T-helper 2 cell (primary cell): ENCODE measurements at places on chromosomes 3 and 15.

DNA sequence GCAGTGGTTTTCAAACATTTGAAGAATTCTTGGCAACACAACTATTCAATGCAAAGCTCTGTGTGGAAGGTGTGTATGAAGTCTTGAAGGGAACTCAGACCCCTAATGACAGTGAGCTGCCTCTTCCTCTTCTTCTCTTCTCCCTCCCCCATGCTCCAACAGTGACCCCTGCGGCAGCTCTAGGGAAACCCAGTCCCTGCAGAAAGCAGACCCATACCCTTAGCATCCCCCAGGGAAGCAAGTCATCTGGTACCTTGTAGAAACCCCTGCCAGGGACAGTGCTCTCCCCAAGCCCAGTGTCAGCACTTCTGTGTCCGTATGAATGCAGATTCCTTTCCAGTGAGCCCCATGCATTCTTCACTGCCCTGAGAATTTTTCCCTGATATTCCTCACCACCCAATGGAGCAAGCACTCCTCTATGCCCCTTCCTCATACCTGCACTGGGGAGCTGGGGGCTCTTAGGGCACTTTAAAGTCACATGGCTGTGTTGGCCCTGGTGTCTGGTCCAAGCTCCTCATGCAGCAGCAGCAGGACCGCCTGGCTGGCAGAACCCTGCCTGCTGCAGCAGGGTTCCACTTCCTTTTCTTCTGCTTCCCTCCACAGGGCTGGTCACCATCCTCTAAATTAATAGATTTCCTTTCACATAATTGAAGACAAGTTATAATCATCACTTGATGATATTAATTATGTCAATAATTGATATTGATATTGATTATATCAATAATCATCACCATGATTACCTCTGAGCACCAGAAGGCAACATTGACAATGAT, 442.5 kb downstream of the EPHB1 start:
- no peak for DNase-seq

DNA sequence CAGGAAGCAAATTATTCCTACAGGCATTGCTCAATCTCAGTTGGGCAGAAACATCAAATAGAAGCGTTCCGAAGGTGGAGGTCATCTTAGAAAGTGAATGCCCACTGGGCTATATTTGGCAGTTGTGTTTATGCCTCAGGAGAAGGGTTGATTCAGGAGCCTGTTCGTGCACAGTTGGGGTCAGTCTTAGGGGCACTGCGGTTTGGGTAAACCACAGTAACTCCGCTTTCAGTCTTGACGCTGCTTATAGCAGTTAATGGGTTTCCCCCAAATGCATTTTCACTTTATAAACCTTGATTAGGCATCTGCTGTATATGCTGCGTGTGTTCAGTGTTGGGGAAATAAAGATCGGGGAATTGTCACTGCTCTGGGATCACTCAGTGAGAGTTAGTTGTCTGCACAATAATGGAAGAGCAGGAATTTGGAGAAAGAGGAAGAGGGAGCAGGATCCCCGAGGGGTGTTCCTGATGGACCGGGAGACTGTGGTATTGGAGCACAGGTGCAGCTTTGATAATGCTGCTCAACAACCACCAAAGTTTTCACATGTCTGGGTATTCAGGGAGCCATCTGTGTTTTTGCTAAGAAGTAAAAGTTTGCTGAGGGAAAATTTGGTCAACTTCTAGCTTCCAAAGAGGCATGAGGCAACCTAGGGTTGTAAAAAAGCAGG, 124.3 kb upstream of the EIF1B start:
- no peak for DNase-seq

- DNase-seq, result no peak
These were observed 36.5 kb downstream of the ITGB5 start for GRCh38 chr3:124850633-124851032.

- DNase-seq, result no peak
These were observed 2.1 kb downstream of the CYP1A2 start for GRCh38 chr15:74750751-74751150.

- DNase-seq, result no peak
These were observed 89.6 kb upstream of the VEPH1 start for GRCh38 chr3:157592769-157593168.

- DNase-seq, result no peak
These were observed 171.8 kb upstream of the WNT5A start for GRCh38 chr3:55658690-55659562.

- no peak for DNase-seq
These were observed 102.1 kb downstream of the DUT start for GRCh38 chr15:48433226-48433886.

DNA sequence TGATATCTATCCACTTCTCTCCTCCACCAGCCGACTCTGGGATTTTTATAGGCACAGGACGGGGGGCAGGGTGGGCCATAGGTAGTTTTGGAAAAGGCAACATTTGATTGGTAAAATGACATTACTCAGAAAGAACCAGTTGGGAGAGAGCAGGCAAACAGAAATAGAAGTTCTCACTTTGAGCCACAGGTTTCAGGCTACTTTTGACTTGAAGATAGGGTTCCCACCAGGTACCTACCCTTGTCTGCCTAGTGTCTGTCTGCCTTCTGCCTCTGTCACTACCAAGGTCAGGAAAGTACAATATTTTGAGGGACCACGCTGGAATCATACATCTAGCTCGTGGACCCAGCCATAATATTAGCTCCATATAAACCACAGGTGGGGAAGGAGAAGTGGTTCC, 412.9 kb upstream of the GRM7 start:
- DNase-seq, result no peak

DNA sequence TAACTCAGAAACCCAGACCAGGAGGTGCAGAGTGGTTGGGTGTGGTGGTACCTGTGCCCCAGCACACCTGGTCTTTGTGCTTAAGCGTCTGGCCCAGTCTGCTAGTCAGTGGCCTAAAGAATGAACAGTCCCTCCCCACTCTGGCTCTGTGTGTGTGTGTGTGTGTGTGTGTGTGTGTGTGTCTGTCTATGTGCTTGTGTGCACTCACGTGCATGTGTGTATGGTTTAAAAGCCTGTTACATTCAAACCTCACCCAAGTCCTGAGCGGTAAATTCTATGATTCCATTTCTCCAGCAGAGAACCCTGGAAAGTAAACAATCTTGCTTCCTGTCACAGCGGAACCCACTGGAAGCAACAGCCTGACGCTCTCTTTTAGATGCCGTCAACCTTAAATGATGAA, 34.2 kb downstream of the EDEM1 start:
- DNase-seq, result no peak

DNA sequence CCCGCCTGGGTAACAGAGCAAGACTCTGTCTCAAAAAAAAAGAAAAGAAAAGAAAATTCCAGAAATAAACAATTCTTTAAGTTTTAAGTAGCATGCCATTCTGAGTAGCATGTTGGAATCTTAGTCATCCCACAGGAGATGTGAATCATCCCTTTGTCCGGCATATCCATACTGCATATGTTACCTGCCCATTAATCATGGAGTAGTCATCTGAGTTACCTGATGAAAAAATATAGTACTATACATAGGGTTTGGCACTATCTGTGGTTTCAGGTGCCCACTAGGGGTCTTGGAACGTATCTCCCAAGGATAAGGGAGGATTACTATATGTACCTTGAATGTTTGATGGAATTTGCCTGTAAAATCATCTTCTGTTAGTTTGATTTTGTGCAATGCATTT, 6.3 kb upstream of the CCR4 start:
- no peak for DNase-seq

GRCh38 chr3:66490214-66490613, 10.6 kb downstream of the LRIG1 start:
- DNase-seq, result no peak

DNA sequence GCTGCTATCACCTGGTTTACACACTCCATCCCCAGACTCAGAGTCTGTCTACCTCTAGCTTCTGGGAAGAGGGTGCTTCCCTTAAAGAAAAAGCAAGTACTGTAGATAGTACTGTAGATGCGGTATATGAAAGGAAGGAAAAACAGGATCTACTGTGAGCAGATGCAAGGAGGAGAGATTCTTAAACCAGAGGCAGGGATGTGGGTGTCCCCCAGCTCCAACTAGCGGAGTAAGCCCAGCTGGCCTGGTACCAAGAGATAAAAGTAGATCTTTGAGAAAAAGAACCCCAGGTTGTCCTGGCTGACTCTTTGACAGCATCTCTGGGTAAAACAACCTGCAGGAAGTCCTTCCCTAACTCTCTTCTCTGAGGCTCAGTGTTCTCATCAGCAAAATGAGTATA, 523.7 kb upstream of the PROK2 start:
- no peak for DNase-seq

- no peak for DNase-seq
These were observed 611 bp upstream of the USP19 start for GRCh38 chr3:49121132-49121736.

- DNase-seq, result no peak
These were observed 42.9 kb downstream of the DCUN1D1 start for GRCh38 chr3:182937293-182938051.

DNA sequence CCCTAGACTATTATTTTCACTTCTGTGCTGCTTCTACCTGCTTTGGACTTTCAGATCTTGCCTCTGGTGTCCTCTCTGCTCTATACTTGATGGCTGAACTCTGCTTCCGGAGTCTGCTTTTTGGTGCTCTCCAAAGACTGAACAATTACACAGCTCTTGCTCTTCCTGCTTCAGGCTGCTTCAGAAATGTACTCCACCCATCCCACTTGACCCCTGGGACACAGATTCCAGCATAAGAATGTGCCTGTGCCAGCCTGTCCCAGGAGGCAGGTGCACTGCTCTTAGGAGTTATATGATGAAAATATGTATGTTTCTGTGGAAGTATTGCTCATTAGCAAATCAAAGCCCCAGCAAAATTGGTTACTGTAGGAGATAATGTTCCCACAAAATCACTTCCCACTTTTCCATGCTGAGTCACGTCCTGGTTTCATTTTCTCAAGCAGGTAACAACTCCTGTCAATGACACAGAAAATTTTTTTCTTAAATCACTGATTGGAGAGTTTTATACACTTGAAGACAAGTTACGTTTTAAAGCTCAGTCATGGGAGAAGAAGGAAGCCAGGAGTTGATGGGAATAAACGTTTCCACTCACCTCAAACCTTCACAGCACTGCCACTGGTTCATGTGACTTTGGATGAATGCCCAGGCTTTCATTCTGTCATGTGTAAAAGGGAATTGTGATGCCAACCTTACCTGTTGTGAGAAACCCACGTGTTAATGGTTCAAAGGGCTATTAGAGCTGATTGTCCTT, 239.4 kb upstream of the ZPLD1 start:
- DNase-seq, result no peak

DNA sequence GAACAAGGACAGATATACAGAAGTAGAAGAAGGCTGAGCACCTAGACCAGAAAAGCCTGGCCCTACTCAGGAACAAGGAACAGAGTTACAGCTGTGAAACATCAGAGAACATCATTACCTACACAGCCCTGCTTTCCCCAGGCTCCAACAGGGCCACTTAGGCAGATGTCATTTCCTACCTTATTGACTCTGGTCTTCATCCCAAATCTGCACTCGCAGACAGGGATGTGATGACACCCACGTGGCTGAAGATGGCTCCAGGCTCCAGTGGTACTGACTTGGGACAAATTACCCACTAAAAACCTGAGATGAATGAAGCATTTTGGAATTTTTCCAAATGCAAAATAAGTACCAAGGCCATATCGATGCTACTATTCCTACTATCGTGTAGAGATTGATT, 18.0 kb upstream of the SSUH2 start:
- DNase-seq, result no peak

- DNase-seq, result no peak
These were observed 162.7 kb upstream of the LYSMD4 start for GRCh38 chr15:99895956-99896311.

- no peak for DNase-seq
These were observed 244.5 kb downstream of the CD47 start for GRCh38 chr3:107846279-107846852.

- no peak for DNase-seq
These were observed 16.1 kb downstream of the DNAJA4 start for GRCh38 chr15:78280319-78281072.

DNA sequence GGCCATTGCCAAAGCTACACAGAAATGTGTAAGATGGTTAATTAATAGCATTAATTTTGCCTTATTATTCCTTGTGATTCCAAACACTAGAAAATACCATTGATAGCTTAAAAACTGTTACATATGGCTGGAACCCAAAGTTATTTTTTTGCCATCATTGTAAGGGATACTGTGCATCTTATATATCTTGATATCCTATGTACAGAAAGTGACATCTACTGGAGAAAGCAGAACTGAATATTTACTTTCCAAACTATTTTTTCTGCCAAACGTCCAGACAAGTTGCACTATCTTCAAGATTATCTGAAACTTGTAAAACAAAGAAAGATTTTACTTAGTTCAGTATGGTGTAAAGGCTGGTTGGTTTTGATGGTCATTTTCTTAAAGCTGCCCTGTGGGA, 33.3 kb upstream of the MEIS2 start:
- DNase-seq, result no peak

- no peak for DNase-seq
These were observed 17.7 kb upstream of the MOBP start for GRCh38 chr3:39449796-39450195.

GRCh38 chr3:107271787-107272387, 105.4 kb upstream of the CCDC54 start:
- no peak for DNase-seq

- DNase-seq, result no peak
These were observed 34.4 kb downstream of the B3GNT5 start for GRCh38 chr3:183287301-183287971.

DNA sequence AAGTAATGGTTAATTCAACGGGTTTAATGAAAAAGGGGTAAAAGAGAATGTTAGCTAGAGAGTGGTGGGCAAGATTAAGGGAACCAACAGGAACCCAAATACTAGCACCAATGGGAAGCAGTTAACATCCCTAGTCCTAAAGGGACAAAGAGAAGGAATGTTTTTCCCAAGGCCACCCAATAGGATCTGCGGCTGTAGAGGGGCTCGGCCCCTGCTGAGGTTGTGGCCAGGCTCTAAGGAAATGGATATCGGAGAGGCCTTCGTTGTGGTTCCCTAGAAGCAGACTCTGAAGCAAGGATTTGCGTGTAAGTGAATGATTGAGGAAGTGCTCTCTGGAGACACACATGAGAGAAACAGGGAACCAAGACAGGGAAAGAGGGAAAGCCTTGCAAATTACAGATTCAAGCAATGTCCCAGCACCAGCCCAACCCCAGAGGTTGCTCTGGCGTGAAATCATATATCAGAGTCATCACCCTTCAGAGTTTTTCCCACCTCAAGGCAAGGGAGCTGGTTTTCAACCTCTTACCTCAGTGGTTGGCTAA, 83.6 kb upstream of the TNIK start:
- no peak for DNase-seq

- DNase-seq, result no peak
These were observed 136.8 kb downstream of the TPRG1 start for GRCh38 chr3:189308608-189309007.

- no peak for DNase-seq
These were observed 63.9 kb upstream of the GATA2 start for GRCh38 chr3:128556907-128557306.

- no peak for DNase-seq
These were observed 2.1 kb downstream of the PHC3 start for GRCh38 chr3:170179432-170179831.

GRCh38 chr15:90205886-90206285, 4.8 kb downstream of the SEMA4B start:
- no peak for DNase-seq
